ENCODE measurements at places on chromosomes 4 and X.

DNA sequence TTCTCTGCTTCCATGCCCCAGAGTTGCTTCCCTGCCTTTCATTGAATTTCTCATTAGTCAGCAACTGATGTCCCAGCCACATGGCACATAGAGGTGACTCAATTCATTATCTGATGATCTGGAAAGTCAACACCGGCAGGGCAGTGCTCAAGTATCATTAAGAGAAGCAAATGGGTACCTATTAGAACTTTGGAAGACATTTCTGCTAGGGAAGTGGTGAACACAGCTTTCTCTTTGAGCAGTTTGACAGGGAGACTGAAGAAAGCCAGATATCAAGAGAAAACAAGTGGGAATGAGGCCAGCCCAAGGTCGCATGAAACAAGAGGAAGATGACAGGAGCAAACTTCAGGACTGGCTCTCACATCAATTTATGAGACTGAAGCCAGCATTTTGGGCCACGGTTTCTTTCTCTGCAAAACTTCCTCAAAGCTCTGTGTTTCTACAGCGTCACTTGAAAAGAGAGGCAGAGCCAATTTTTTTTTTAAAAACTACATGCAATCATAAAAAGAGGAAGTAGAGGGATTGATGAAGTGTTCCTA, 108.3 kb upstream of the RPS6KA3 start:
- DNase-seq = no peak

DNA sequence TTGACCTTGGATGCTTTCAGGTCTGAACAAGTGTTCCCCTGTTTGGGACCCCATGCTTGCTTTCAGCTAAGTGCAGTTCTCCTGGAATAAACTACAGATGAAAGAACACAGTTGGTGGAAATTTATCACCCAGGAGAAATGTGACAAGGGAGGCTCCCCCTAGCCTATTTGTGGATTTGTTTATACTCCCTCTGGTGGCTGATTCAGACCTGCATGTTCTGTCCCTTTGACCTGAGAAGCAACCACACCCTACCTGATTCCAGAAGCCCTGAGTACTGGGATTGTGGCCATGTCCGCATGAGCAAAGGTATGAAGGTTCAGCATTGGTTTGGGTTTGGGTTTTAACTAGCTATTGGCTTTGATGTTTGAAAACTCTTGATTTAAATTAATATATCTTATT, 440.9 kb downstream of the MID1IP1 start:
- no peak for DNase-seq

DNA sequence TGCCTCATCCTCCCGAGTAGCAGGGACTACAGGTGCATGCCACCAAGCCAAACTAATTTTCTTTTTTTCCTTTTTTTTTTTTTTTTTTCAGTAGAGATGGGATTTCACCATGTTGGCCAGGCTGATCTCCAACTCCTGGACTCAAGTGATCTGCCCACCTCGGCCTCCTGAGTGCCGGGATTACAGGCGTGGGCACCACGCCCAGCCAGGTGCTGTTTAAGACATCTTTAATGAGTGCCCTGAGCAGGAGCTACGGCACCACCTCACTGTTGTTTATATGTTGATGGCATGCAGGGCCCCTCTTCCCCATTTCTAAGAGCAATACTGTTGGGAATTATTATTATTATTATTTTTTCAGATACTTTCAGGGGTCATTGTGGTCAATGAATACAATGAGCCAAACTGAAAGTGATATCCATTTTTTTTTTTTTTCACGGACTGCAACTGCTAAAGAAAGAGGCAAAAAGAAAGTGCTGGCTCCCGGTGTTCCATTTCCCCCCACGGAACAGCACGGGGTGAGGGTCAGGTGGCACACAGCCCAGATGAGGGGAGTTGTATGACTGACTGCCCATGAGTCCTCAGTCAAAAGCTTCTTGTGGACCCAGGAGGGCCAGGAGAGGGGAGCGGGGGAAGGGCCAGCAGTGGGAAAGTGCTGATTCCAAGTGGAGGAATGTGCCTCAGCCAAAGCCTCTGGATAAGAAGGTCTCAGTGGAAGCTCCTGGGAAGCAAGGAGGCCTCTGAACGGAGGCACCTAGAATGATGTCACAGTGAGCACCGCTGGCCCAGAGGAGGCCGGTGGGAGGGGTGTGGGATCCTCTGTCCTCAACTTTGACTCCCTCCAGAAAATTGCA, 101.8 kb upstream of the HPF1 start:
- DNase-seq = no peak

GRCh38 chr4:65918212-65918611, 247.9 kb upstream of the EPHA5 start:
- no peak for DNase-seq

DNA sequence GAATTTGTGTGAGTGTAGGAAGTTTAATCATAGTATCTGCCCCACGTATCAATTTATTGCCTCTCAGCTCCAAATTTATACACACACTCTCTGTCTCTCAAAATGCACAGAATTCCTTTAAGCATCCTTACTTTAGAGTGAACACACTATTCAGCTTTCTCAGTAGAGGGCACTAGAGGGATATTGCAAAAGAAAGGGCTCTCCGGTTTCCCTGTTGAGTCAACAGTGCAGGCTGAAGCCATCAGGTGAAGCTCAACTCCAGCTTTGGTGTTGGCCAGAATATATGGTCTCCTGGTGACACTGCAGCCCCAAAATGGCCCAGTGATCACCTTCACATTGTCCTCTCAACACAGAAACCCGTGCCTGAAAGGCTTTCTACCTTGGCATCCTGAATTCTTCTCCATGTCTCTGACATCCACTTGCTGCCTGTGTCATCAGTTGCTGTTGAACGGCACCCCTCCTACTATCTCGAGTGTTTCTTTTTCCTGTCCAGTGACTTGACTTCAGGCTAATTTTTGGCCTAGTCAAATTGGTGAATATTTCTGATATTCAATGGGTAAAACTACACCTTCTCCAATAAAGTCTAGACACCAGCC, 670.5 kb downstream of the GABRG1 start:
- DNase-seq = no peak

GRCh38 chr4:147513091-147513490, 32.2 kb downstream of the EDNRA start:
- DNase-seq = no peak

DNA sequence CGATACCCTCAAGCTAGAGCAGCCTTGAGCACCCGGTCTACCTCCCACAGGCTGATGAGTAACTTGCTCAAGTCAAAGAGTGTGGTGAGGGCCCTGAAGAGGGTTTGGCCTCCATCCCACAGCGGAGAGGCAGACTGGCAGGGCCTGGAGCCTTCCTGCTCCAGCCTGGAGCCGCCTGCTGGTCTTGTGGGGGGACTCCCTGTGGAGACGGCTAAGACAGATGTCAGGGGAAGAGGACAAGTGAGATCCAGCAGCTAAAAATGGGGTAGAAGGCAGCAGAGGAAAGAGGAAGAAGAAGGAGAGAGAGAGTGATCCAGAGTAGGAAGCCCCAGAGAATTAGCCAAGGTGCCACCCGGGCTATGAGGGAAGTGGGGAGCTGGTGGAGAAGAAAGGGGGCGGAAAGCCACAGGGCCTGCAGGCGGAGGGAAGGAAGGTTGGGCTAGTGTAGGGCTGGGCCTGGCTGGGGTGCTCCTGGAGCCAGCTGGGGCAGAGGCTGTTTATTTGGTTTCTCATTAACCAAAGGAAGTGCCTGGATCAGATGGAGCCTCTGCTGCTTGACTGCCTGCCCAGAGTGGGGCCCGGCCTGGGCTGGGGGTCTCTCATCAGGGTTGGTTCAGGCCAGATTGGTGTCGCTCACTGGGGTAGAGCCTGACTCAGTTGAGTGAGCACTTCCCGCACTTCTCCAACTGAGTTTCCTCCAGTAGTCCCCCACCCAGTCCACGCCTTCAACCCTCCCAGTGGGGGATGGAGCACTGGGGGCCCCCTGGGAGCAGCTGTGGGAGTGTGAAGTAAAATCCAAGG, 14.2 kb downstream of the EFNB1 start:
- no peak for DNase-seq

GRCh38 chr4:124032035-124032434, 635.4 kb downstream of the SPRY1 start:
- no peak for DNase-seq

- no peak for DNase-seq
Observed at GRCh38 chrX:56978172-56978571, 17.2 kb downstream of the SPIN3 start.
